ENCODE measurements at places on chromosomes 1 and 21.

GRCh38 chr1:115644109-115644508, 2.3 kb downstream of the VANGL1 start:
- DNase-seq: no peak

GRCh38 chr1:10617318-10617717, 142.6 kb downstream of the PEX14 start:
- no peak for DNase-seq

DNA sequence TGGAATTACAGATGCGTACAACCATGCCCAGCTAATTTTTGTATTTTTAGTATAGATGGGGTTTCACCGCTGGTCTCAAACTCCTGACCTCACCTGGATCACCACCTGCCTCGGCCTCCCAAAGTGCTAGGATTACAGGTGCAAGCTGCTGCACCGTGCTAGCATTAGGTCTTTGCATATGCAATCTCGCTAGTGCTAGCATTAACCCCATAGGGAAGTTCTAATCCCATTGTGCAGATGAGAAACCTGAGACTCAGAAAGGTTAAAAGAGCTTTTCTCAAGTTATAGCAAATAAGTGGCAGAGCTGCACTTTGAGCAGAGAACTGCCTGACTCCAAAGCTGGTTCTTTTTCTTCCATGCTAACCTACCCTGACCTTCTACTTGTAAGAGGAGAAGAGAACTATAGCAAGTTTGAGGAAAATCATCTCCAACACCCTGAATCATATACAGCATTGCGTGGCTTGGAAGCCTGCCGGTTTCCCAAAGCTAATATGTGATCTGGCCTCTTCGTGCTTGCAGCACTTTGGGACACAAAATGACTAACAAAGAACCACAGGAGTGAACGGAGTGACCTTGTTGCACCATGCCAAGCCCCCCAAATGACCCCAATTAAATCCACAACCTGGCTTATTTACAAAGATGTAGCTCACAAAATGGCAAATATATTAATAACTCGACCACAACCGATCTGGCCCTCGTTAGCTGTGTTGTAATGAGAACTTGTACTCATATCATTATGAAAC, 185.1 kb downstream of the TM2D1 start:
- no peak for DNase-seq

- no peak for DNase-seq
Observed at GRCh38 chr1:1543706-1544099, 3.3 kb upstream of the TMEM240 start.

- DNase-seq: no peak
Observed at GRCh38 chr1:235637756-235638534, 11.6 kb downstream of the GNG4 start.

GRCh38 chr1:211349741-211350140, 23.1 kb downstream of the TRAF5 start:
- no peak for DNase-seq

DNA sequence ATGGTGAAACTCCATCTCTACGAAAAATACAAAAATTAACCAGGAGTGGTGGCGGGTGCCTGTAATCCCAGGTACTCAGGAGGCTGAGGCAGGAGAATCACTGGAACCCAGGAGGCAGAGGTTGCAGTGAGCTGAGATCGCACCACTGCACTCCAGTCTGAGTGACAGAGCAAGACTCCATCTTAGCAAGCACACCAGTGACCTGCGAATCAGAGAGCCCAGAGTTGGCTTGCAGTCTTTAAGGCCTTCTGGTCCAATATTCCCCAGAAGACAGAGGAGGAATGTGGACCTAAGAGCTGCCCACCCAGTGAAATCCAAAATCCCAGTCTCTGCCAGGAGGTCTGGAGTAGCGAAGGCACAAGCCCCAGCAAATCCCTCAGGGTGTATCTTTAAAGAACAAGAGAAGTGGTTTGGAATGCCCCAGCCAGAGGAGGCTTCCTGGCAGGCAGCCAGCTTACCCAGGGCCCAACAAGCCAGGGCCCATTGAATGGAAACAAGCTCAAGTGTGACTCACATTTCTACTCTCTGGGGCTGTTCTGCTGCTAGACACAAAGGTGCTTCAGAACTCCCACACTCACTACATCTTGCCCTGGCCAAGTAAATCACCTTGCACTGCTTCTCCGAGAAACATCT, 23.9 kb downstream of the GPR161 start:
- DNase-seq: no peak

All from GM19239 (cell line).